CD4-positive, alpha-beta T cell treated with Interleukin-10 for 1 hour (primary cell): ENCODE measurements at places on chromosomes 13 and 19.

GRCh38 chr19:51025809-51026553 is 435 bp downstream of the KLK11 start:
- DNase-seq = no peak

DNA sequence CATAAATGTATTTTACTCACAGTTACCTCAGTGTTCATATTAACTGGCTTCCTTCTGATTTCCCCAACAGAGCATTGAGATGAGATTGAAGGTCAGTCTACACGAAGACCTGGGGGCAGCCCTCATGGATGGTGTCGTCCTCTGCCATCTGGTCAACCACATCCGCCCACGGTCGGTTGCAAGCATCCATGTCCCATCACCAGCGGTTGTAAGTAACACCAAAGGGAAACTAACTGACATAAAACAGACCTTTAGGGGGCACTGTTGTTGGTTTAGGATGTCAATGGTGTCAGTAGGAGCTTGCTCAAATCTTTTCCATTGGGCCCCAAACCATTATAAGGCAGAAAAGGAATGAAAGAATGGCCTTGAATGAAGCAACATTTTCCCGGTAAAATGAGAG is 68.2 kb downstream of the ESD start:
- peak; percentile 24 for DNase-seq

DNA sequence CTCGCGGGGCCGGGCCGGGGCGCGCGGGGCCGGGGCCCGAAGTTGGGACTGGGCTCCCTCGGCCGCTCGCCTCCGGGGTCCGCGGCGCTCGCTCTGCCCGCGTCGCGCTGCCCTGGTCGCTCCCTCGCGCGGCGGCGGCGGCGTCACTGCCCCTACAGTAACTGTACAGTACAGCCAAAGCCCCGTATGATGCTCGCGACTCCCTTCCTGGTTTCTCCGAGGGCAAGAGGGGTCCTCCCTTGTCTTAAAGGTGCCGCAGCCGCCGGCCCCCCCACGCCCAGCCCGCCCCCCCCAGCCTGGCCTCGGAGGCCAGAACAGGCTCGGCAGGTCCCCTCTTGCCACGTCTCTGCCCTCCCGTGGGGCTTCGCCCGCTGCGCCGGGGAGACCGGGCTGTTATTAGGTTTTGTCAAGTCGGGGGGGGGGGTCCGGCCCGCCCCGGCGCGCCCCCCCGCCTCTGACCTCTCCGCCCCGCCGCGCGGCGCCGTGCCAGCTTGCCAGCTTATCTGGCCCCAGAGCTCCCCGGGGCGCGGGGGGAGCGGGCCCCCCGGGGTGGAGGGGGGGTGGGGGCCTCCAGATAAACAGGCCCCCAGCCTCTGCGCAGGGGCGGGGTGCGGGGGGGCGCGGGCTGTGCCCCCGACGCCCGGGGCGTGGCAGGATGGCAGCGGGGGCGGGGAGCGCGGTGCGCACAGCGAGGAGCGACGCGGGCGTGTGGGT is at the start of gene ZBTB7A:
Gene ZBTB7A, minus strand, starts transcription at position 218 of the 714 bp plus-strand sequence. CDS start 11,667 bp downstream, outside the sequence.
- DNase-seq = peak; percentile 84

DNA sequence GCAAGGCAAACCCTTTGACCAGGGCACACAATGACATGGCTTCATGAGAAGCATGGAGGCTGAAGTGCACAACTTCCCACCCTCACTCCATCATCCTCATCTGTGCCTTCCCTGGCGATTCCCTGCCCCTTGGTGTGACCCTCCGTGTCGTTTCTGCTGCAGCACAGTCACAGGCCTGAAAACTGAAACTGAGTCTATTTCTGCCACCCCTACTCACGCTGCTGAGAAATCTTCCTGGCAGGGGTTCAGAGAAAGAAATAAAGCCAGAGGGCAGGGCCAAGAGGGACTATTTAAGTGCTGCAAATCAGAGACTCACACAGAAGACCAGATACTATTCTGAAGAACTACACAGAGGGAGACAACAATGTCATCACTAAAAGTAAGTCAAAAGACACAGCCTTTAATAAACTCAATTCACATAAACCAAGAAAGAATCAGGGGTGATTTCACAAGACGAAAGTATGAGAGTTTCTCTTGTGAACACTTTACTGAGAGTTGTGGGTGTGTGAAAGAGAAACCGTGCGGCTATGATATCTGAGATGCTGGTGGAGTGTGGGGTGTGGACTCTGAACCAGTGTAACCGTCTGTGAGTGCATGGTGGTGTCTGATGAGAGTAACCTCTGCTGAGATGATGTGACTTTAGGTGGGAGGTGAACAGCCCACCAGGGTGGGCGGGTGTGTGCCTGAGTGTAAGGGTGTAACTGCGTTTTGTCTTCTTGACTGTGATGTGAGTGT is 23.5 kb downstream of the LGALS16 start:
- DNase-seq = peak; percentile 18

DNA sequence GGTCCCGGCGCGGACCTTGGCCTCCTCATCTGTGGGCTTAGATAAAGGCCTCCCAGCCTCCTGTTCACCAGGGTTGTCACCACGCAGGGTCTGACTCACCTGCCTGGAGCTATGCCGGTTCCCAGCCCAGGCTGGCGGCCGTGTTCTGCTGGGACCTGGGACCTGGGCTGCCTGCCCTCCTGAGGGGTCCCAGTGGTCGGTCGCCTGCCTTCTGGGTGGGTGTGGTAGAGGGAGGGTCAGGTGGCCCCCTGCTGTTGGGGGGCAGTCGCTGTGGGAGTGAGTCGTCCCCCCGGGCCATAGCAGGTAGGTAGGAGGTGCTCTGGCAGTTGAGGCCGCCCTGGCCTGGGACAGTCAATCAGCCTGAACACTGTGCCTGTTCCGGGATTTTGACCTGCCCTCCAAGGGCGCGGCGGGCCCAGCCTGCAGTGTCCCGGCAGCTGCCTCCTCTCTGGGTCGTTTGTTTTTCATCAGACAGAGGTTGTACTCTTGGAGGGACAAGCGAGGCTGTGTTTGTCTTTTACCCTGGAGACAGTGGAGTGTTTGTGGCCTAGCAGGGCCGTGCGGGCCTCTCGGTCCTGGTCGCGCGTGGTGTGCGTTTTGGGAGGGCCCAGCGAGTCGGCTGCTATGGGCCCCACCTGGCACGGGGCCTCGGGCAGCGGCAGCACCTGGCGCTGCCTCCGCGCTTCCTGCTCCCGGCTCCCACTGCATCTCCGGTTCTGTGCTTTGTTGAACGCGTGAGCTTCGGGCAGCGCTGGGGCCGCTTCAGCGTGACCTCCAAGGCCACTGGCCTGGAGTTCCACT is 2.6 kb downstream of the ADAT3 start:
- no peak for DNase-seq

- DNase-seq = peak; percentile 66
Measured at GRCh38 chr19:5578097-5578846, 10.5 kb upstream of the TINCR start.

DNA sequence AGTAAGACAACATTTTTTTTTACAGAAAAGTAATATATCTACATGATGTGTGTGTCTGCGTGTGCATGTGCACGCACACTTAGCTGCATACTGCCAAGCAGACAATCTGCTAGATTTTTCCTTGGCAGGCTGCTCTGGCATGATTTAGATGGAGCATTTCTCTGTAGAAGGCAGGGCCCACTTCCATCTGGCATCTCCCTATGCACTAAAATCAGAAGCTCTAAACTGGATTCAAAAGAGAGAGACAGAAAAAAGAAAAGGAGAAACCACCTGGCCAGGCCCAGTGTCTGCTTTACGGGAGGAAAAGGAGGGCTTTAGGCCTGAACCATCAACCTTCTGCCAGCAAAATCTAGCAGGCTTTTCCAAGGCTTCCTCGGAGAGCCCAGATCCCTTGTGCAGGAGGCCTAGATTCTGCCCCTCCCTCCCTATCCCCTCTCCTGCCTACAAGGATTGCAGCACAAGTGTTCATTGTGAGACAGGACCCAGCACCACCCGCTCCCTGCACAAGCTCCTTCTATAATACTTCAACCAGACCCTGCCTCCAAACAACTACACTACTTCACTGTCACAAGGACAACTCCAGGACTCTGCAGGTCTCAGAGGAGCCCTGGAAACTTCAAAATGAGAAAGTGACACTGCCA is 99.3 kb downstream of the DOCK9 start:
- DNase-seq = no peak

GRCh38 chr13:46962281-46962941 is 65.6 kb upstream of the HTR2A start:
- no peak for DNase-seq
